ENCODE measurements at places on chromosomes 12 and 14.

GRCh38 chr12:67358781-67359338, 89.7 kb downstream of the CAND1 start:
- H3K4me3 ChIP-seq = no peak overlapping the region
- peaks cover 4% of the 10 kb centered on the region for H3K4me1 ChIP-seq
- H3K36me3 ChIP-seq = no peaks in the 10 kb centered on the region
- no peak for DNase-seq
- no peak overlapping the region for H3K27ac ChIP-seq
- H3K27me3 ChIP-seq = no peaks in the 10 kb centered on the region

GRCh38 chr12:2876431-2877046, 435 bp downstream of the FOXM1 start:
- no peak overlapping the region for H3K27ac ChIP-seq
- H3K27me3 ChIP-seq = no peaks in the 10 kb centered on the region
- H3K4me1 ChIP-seq = no peaks in the 10 kb centered on the region
- peak overlapping the region; percentile 76 for H3K4me3 ChIP-seq
- peak; percentile 25 for DNase-seq
- H3K36me3 ChIP-seq = no peaks in the 10 kb centered on the region

DNA sequence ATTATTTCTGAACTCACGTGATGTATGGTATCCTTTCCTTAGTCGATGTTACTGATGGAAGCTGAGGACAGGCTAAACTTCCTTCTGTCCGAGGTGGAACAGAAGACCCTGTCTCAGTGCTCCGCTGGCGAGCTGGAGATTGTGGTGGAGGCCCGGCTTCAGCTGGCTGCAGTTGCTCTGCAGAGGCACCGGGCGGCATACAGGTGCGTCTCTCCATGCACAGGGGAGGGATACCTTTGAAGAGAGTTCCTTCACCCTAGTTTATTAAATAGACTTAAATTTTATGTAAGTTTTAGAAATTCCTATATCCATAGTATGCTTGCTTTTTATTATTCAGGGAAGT, 186.7 kb upstream of the NEDD1 start:
- H3K4me3 ChIP-seq = peak overlapping the region; percentile 8
- H3K36me3 ChIP-seq = no peaks in the 10 kb centered on the region
- no peaks in the 10 kb centered on the region for H3K4me1 ChIP-seq

GRCh38 chr14:22112004-22112403, 438.4 kb upstream of the OR4E1 start:
- peaks cover 3% of the 10 kb centered on the region for H3K27me3 ChIP-seq
- no peak overlapping the region for H3K4me3 ChIP-seq
- no peaks in the 10 kb centered on the region for H3K36me3 ChIP-seq

DNA sequence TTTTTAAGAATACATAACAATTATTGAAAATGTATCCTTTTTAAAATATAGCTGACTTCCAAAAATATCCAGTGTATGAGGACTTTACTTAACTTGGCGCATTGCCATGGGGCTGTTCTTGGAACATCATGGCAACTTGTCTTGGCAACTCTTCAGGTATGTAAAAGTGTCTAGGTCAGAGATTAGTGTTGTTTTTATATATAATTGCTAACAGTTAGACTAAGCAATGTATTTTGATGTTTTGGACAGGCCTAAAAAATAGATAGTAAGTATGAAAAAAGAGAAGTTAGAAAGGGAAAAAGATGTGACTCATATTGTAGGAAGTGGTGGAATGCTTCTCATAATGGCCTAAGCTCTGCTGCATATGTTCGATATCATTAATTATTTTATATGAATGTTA, 70.9 kb downstream of the MON2 start:
- no peak overlapping the region for H3K27ac ChIP-seq
- DNase-seq = no peak
- no peak overlapping the region for H3K4me3 ChIP-seq
- H3K27me3 ChIP-seq = no peaks in the 10 kb centered on the region
- no peaks in the 10 kb centered on the region for H3K36me3 ChIP-seq

DNA sequence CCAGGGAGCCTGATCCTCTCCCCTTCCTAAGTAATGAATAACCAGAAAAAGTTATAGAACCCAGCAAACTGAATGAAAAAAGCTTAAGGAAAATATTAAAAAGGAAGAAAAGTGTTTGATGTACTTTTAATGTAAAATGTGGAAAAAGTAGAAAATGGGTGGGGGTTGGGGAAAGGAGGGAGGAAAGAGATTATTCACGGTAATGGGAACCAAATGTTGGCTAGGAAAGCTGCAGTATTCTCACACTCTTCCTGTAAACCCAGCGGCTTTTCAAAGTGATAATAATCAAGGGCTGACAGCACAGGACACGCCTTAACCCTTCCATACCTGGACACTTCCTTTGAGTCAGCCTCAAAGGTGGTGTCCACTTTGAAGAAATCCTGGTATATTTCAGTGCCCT, 139.2 kb downstream of the TGFB3 start:
- peaks cover 19% of the 10 kb centered on the region for H3K4me1 ChIP-seq
- H3K27me3 ChIP-seq = no peaks in the 10 kb centered on the region
- H3K27ac ChIP-seq = peak overlapping the region; percentile 20
- no peak for DNase-seq
- no peaks in the 10 kb centered on the region for H3K36me3 ChIP-seq

- no peaks in the 10 kb centered on the region for H3K27me3 ChIP-seq
- H3K4me3 ChIP-seq = no peak overlapping the region
- no peak for DNase-seq
- no peaks in the 10 kb centered on the region for H3K36me3 ChIP-seq
- H3K27ac ChIP-seq = no peak overlapping the region
Observed at GRCh38 chr14:61621444-61621843, 73.9 kb upstream of the HIF1A start.

Data from pancreas (tissue), 10 donors.